GM20000 (cell line): ENCODE measurements at places on chromosomes 16 and 17.

- no peak for DNase-seq
These were observed 239.2 kb downstream of the HS3ST3A1 start for GRCh38 chr17:13362341-13363122.

- DNase-seq = no peak
These were observed 8.7 kb downstream of the FLOT2 start for GRCh38 chr17:28888832-28889231.

- no peak for DNase-seq
These were observed 46.7 kb downstream of the USP32 start for GRCh38 chr17:60345233-60345632.

DNA sequence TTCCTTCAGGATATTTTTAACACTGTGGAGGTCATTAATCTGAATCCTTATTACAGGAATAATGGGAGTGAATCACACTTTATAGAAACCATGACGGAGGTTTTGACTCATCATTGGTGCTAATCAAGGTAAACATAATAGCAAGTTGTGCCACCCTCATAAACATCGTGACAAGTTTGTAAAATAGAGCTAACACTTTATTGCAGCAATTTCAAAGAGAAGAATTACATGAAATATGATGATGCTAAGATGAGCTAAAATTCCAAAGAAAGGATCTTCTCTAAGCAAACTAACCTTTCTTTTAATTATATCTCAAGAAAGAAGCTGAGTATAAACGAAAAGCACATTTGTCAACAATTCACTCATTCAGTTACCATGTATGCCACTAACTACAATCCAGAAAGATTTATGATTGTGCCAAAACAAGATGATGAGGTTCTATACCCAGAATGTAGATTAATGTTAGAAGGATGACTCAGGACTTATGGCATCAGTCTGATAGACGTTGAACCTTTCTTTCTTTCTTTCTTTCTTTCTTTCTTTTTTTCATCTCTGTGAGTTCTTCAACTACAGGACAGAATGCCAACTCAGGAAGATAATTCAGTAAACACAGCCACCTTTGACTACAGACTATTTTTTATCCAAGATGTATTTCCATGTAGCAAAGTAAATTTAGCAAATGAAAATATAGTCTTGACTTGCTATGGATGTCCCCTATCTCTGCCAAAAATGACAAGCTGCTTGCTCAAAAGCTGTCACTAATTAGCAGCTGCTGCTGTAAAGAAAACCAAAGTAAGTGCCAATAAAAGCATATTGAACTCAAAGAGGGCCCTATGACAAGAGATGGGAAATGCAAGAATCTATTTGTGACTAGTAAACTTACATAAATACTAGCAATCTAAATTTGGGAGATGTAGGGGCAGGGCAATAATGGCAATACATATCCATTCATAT is 23.3 kb downstream of the STAT5B start:
- DNase-seq = no peak

DNA sequence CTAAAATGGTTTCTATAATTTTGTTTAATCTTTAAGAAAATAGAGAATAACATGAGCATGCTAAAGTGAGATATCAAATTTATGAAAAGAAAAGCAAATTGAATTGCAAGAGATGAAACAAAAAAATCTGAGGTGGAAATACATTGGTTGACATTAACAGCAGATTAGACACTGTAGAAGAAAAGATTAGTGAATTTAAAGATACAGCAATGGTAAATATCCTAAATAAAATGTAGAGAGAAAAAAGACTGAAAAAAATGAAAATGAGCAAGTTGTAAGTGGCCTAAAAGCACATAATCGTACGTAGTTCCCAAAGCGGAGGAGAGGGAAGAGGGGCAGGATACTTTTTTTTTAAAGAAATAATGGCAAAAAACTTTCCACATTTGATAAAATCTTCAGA is 30.5 kb upstream of the ALDH3A2 start:
- no peak for DNase-seq

- DNase-seq = no peak
These were observed 10.6 kb downstream of the TRPV3 start for GRCh38 chr17:3546997-3547396.

DNA sequence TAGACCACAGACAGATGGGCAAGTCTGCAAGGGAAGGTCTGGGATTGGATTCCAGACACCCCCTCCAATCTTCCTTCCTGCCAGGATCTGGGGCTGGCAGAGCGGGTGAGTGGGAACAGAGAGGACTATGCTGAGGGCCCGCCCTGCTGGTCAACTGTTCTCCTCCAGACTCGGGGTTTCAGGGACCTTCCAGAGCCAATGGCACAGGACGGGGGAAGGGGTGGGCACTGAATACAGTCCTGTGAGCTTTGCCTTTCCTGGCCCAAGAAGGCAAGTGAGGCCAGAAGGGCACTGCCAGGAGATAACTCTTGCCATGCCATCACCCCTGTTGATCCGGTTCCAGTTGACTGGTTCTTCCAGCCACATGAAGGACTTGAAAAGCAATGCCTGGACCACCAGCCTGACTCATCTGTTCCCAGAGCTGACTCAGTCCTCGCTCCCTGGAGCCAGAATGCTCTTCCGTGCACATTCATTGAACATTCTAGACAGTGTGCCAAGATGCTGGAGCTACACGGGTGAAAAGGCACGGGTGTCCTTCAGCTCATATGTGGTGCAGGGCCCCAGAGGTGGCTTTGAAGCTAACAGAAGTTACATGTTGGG is 533 bp upstream of the MEFV start:
- DNase-seq = no peak

GRCh38 chr17:18250259-18250658 is 8.3 kb downstream of the FLII start:
- no peak for DNase-seq

DNA sequence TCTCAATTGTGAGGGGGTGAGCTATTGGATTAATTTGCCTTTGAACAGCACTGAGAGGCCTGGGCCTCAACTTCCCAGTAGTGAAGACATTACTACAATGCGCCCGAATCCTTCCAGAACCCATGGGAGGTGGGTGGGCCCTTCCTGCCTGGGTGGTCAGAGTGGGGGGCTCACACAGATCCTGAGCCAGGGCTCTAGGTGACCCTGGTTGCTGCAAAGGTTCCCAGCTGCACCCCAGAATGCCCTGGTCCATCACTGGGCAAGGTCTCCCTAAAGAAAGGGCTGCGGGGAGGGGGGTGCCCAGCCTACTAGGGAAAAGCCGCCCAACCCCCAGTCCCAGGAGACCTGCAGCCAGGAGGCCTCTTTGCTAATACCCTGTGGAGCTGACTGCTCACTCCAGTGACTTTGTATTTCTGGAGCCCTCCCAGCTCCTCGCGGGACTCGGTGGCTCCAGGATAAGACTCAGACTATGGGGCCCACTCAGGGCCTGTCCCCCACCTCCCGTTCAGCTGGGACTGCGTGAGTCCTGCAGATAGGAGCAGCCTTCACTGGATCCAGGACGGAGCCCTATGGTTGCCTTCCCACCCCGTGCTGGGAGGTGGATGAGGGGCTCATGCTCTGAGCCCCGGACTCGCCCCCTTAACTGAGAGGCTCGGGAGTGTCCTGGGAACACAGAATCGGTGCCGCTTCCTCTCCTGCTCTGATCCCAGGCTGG is 40.2 kb downstream of the SLC7A5 start:
- no peak for DNase-seq
